ENCODE measurements at places on chromosomes 7 and 10.

DNA sequence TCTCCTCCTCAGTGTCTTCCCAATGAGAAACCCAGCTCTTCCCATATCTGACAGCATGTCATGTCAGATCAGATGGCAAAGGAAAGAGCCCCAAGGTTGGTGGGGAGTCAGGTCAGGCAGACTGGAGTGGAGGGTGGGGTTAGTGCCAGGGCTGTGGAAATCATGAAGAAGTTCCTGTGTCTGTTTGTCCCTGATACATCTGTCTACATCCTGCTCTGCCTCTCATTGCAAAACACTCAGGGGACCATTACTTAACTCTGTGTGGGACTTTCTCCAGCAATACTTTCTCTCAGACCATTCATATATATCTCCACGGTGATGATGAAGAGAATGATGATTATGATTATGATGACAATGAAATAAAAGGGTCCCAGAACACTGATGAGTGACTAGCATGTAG is 3.3 kb downstream of the PRRT4 start:
- no peak for DNase-seq

- no peak for DNase-seq
Measured at GRCh38 chr10:12348294-12348869, 965 bp upstream of the CAMK1D start.

DNA sequence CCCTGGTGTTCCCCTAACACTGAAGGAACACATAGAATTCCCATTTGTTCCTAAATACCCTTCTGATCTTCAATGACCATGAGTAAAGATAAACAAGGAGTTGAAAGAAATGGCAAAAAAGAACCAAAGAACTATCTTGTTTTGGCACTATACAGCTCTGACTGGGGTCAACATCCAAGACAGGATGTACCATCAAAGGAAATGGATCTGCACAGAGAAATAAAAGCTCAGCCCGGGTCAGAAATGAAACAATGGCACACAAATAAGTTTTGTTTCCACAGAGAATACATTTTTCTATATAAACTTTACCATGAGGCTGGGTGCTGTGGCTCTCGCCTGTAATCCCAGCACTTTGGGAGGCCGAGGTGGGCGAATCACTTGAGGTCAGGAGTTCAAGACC is 18.0 kb upstream of the USP54 start:
- no peak for DNase-seq

- DNase-seq = no peak
Measured at GRCh38 chr7:92567460-92567859, 22.7 kb downstream of the FAM133B start.

DNA sequence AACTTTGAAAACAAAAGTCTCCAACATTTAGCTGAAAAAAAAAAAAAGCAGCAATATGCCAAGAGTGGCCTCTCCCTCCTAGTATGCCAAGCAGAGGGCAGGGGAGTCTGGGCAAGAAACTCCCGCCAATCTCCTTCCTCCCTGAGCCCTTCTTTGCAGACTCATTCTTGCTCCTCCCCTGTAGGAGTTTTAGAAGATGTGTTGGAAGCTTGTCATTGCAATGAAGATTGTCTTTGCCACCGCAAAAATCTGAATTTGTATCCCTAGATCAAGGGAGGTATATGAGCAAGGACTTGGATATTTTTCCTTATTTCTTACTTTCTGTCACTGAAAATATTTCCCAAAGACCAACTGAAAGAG is 2.6 kb upstream of the TNS3 start:
- DNase-seq = no peak

GRCh38 chr7:99139036-99139435 is 4.9 kb downstream of the SMURF1 start:
- DNase-seq = no peak

DNA sequence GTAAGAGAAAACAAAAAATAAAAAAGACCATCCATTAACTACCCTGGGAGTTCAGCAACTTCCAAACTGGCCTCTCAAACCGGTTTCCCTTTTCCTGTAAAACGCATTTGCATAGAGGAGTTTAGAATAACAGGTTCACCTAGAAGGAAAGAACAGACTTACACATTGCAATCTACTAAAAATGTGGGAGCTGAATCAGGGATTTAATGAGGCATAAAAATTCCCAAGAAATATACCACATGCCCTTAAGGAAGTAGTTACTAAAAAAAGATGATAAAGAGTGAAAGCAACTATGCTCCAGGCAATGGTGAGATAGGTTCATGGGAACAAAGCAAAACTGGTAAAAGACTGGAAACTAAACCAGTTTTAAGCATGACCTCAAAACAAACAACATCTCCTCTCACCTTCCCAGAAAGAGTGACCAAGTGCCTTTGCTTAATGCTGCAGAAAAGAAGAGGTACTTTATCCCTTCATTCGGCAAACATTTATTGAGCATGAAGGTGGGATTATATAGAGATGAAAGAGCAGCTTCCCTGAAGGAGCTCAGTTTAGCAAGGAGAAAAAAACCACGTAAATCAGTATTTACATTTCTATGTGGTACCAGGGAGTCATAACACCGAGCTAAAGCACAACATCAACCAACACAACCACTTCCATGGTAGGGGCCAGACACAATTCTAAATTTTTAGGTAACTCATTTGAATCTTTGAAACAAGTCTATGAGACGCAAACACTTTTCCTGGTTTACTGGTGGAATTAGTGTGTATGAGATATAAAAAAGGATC is 152.8 kb downstream of the SGMS1 start:
- DNase-seq = no peak

- no peak for DNase-seq
Measured at GRCh38 chr10:43605850-43606322, 352 bp upstream of the ZNF485 start.

DNA sequence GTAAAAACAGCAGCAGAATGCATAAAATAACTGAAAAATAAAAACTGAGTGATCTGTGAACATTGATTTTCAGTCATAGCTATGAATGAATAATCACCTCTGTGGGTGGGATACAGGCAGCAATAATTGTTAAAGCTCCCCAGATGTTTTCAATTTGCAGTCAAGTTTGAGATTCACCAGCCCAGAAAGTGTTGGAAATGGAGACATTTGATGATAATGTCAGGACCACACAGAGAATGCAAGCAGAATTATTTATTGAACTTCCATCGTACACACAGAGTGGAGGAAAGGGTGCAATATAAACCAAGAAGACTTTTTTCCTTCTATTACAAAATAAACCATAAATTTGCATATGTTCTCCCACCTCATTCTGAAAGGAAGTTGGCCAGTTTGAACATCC is 601.7 kb downstream of the ANKRD7 start:
- no peak for DNase-seq

- no peak for DNase-seq
Measured at GRCh38 chr7:82364671-82365070, 78.9 kb downstream of the CACNA2D1 start.

DNA sequence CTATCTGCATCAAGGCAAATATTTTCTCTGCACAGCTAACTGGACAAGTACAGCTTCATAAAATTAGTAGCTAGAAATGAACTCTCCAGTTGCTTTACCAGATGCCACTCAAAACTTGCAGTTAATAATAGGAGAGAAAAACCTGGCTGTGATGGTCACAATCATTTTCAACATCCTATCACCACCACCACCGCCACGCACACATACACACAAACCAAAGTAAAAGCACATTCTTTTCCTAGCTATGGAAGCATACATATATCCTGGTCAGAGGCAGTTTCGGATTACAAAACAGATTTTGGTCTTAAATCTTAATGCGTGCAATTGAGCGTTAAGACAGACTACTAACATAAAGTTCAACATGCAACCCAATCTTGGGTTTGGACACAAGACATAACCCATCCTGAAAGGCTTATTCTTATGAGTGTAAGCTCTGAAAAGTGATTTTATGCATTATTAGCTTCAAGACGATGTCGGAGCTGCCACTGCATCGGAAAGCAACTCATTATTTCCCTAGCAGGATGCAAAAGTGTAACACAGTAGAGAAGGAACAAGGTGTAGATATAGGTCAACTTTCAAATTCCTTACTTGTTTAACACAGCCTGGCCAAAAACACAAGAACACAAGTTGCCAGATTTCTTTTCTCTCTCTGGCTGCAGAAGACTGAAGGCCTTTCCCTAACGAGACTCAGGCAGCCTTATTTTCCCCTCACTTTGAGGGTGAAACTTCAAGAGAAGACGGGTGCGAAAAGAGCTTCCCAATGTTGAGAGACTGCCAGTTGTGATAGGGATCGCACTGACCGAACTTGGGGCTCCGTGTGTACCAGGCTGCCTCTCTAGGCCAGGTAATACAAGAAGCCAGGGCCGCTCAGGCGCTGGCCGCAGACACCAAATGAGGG is 1.2 kb downstream of the CACUL1 start:
- no peak for DNase-seq

GRCh38 chr10:28676326-28676967 is 874 bp upstream of the BAMBI start:
- no peak for DNase-seq

DNA sequence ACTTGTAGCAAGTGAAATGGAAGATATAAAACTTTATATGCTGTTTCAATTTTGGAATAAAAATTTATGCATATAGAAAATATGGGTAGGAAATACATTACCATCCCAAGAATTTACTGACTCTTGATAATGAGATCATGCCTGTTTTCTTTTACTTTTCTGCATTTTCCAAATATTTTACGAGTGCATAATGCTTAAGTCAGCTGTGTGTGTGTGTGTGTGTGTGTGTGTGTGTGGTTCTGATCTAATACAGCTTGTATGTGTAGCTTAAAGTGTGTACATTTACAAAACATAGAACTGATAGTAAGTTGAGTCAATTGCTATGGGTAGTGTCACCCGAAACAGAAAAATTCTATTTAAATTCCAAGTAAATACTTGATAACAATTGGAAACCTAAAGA is 315.9 kb upstream of the LRRN3 start:
- no peak for DNase-seq

GRCh38 chr10:105148921-105149320 is 507.8 kb downstream of the SORCS3 start:
- DNase-seq = no peak

- DNase-seq = no peak
Measured at GRCh38 chr10:31030800-31031199, 865 bp downstream of the ZNF438 start.

DNA sequence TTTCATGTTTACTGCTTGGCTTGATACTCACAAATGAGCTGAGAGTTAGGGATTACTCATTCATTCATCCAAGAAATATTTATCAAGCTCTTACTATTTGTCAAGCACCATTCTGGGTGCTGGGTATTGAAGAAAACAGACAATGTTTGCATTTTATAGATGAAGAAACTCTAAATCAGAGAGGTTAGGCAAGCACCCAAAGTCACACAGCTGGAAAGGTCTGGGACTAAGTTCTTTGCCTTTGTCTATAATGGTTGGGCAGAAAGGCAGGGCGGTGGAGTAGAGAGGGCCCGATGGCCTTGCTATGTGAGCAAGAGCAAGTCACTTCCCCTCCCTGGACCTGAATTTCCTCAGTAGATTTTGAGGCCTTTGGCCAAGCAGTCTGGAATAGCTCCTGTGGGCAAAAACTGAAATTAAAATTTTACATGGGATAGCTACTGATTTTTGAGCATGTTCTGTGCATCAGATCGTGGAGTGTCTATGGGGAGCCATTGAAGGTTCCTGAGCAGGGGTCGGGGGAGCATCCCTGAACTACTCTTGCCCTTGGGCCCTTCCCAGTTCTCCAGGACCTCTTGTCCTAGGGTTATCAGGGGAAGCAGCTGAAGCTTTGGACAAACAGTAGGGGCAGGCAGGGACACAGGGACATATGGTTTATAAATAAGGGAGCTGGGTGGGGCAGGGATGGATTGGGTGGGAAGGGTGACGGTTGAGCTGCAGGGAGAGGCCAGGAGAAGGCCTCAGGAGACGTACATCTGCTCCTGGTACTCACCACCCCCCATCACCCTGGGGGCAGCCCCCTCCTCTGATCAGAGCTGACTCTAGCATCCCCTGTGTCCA is 23.3 kb downstream of the AQP1 start:
- DNase-seq = no peak
